ENCODE measurements at places on chromosomes 3 and 15.

GRCh38 chr3:146065573-146066006 lies 95.4 kb downstream of the PLOD2 start:
- peak; percentile 77 for DNase-seq

- DNase-seq: no peak
Measured at GRCh38 chr3:102074946-102075345, 225.6 kb downstream of the NFKBIZ start.

DNA sequence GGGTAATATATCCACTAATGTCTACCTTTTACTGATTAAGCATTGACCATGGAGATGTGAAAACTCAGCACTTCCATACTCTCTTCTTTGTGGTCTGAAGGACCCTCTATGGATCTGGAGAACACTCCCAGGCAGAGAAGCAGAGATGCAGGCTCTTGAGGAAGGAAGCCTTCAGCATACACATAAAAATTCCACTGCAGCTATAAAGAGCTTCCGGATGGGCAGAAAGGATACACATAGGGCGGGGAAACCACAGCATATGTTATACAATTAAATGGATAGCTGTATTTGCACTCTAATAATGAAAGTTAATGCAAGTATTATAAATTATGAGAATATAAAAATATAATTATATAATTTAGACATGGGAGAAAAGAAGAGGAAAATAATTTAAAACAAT lies 1258.2 kb upstream of the ALCAM start:
- DNase-seq: no peak

DNA sequence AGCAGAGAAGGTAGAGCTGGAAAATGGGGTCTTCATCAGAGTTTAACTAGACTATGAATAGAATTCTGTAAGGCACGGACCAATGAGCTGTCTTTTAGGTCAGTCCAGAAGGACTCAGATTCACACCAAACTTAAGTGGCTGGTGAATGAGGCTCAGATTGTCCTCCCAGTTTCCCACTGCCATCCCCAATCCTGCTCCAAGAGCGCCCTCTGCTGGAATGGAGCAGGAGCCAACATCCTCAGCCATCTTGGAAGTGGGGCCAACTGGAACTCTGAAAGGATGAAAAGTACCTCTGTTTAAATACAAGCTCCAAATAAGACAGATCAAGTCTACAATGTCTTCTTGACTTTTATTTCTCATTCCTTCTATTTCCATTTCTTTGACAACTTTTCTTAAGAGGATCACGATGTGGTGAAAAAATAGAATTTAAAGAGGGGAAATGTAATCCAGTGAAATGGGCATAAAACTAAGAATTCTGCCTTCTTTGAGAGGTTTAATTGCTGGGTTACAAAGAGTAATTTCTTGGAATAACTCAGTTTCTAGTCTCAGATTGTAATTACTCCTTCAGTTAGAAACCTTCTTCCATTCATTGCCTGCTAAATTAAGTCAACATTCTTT lies 217.1 kb upstream of the TPRG1 start:
- DNase-seq: peak; percentile 94

- no peak for DNase-seq
Measured at GRCh38 chr3:182937293-182938051, 42.9 kb downstream of the DCUN1D1 start.

DNA sequence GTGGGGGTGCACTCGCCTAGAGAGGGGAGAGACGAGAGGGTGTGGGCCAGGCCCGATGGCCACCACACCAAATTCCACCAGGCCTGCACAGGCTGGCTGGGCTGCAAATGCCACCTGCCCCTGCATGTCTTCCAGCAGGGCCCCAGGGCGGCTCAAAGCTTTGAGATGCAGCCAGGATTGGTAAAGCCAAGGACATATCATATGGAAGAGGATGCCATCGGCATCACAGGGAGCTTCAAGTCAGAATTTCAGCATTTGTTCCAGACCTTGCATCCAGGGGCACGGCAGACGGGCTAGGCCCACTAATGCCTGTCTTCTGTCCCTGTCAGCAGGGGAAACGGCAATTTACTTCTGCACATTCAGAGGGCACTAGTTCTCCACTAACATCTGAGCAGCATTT lies 97.8 kb downstream of the NUP210 start:
- DNase-seq: no peak
